ENCODE measurements at places on chromosomes 1 and 21.

DNA sequence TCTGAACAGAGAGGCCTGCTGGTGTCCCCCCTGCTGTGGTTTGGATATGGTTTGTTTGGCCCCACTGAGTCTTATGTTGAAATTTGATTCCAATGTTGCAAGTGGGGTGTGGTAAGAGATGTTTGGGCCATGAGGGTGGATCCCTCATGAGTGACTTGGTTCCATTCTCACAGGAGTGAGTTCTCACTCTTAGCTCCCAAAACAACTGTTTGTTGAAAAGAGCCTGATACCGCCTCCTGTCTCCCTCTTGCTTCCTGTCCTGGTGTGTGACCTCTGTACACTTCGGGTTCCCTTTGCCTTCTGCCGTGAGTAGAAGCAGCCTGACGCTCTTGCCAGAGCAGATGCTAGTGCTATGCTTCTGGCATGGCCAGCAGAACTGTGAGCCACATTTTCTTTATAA is 60.5 kb downstream of the C21orf91 start:
- no peak for DNase-seq

DNA sequence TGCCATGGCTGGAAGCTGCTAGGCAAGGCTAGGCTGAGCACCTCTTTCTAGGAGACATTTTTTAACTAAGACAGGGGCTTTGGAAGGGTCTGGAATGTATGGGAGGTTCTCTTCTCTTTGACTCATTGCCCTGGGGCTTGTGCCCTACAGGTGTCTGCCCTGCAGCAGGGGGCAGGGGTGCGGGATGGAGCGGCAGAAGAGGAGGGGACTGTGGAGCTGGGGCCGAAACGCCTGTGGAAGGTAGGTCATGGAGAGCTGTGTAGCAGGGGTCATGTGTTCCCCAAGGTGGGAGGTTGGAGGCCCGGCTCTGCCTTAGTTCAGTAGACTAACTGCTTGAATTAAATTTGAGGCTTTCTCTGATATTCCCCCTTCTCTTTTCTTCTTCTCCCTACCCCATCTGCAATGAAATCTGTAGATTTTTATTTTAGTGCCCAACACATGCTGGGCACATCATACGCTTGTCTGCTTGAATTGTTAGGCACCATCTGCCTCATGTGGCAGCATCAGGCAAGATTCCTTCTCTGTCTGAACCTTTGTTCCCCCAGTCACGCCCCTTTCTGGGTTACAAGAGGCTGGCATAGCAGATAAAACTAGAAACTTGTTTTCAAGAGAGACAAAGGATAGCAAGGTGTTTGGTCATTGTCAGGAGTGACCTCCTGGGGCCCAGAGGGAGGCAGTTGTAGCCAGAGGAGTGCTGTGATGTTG is 18.4 kb downstream of the PPFIA4 start:
- no peak for DNase-seq

DNA sequence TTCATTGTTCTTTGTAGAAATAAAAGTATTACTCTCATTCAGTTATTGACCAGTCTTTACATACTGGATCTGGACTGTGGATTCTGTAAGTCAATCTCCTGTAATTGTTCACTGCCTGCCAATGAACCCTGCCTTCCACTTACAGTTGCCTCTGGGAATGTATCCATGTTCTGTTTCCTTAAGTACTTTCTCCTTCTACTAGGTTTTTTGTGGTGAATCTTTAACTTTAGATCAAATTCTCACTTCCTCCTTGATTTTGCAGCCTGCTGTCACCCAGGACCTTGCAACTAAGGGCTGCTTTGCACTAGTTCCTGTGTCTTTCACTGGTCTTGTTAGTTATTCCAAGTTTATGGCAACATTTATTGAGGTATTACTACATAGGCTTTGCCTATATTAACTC is 28.2 kb upstream of the ANKRD13C start:
- DNase-seq, result no peak

- DNase-seq, result no peak
Measured at GRCh38 chr21:35833388-35833787, 226.9 kb downstream of the SETD4 start.

GRCh38 chr1:9164919-9165318 is 36.0 kb upstream of the GPR157 start:
- DNase-seq, result no peak
